ENCODE measurements at places on chromosomes 2 and 18. TPM values are rescaled to one million over a fixed set of nuclear protein-coding genes. Genes with fewer than 3 reads are reported as not detected.

DNA sequence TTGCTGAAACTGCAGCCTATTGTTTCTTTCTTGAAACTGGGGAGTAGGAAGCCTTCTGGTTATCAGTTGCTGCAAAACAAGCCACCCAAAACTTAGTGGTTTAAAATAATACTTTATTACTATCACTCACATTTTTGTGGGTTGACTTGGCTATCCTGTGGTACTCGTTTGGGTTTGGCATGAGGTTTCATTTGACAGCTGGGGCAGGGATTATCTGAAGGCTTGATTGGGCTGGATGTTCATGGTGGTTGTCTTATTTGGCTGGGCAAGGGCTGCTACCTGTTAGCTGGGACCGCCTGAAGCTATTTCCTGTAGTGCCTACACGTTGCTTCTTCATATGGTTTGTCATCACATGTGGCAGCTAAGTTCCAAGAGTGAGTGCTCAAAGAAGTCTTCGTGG lies 122.3 kb downstream of the PLCL1 start:
- no peak for DNase-seq

- no peak for DNase-seq
These were observed 731.4 kb upstream of the CHAC2 start for GRCh38 chr2:53036196-53036595.

GRCh38 chr2:6879011-6879410 lies 1.4 kb downstream of the RSAD2 start:
- no peak for DNase-seq

GRCh38 chr2:141506135-141506534 lies 624.7 kb downstream of the LRP1B start:
- DNase-seq: no peak

GRCh38 chr2:137928547-137929518 lies 35.4 kb upstream of the HNMT start:
- DNase-seq: no peak

GRCh38 chr2:44455877-44456276 lies 94.1 kb downstream of the CAMKMT start:
- no peak for DNase-seq

DNA sequence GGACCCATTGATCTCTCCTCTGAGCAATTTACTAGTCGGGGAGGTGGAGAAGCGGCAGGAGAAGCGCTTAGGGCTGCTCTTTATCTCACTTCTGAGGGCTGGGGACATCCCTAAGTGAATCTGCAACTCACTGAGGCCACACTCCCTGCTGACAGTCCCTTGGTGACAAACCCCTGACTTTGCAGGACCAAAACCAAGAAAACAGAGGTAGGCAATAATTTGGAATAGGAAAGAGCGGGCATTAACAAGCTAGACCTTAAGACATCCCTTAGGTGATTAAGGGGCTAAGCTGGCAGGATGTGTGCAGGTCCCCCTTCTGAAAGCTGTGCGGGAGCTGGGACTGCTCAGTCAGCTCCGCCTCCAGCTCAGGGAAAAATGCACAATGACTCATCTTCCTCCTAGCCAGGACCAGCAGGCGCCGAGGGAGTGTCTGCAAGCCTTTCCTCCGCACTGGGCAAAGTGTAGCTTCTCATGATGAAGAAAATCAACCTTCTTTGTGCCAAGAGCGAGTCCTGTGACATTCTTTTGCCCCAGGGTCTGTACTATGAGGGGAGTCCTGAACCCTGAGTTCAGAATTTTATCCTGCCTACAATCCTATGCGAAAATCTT lies 63.3 kb downstream of the BOD1L2 start:
- peak; percentile 2 for DNase-seq

DNA sequence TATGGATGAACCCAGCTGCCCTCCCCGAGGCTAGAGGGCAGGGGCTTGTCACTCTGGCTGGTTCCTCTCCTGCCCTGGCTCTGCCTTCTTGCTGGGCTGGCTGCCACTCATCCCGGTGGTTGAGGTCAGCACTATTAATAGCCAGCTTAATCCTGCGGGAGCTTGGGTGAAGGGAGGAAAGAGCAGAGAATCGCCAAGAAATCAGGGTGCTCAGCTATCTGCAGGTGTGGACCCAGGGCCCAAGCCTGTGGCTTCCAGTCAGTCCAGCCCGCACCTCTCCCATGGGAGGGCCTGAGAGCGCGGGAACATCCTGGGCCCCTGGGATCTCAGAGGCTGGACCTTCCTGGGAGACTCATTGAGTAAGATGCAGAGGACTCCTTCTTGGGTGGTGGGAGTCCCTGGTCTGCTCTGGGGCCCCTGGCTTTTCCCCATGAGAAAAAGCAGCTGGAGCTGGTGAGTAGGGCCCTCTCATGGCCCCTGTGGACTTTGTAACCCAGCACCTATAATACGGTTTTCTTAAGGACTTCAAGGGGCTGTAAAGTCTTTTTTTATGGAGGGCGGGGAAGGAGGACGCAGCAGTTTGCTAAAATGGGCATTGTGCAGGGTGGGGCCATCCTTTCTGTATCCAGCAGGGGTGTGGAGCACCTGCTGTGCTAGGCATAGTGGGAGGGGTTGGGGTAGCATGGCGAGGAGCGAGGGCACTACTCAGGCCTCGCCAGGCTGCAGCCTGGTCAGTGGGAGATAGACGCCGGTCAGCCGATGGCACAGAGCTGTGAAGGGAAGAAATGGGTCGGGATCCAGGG lies 27.4 kb upstream of the CNNM3 start:
- no peak for DNase-seq

DNA sequence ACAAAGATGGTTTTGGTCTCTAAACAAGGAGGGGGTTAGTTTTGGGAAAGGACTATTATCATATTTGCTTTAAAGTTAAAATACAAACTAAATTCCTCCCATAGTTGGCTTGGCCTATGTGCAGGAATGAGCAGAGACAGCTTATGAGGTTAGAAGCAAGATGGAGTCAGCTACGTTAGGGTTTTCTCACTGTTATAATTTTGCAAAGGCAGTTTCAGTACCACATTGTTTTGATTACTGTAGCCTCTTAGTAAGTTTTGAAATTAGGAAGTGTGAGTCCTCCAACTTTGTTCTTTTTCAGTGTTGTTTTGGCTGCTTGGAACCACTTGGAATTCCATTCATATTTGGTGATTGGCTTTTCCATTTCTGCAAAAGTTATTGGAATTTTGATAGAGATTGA lies 23.4 kb downstream of the LCLAT1 start:
- DNase-seq: no peak

GRCh38 chr18:24875777-24876176 lies 415.3 kb downstream of the HRH4 start:
- no peak for DNase-seq

GRCh38 chr2:141641462-141641861 lies 489.4 kb downstream of the LRP1B start:
- no peak for DNase-seq

DNA sequence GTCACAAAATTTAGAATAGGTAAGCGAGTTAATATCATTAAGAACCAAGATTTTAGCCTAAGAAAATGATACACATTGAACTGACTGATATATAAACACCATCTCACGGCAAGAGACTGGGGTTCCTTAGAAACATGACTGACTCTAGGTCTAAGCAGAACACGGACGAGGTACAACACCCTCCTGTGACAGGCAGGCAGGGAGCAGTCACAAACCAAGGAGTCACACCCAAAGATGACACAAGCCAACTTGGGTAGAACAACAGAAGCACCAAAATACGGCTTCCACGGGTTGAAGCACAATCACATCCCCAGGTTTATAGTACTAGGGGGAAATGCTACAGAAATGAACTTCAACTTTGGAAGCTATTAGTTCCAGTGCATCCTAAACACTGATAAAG lies 24.3 kb downstream of the HDLBP start:
- no peak for DNase-seq

GRCh38 chr18:22214731-22215528 lies 45.5 kb downstream of the GATA6 start:
- no peak for DNase-seq

DNA sequence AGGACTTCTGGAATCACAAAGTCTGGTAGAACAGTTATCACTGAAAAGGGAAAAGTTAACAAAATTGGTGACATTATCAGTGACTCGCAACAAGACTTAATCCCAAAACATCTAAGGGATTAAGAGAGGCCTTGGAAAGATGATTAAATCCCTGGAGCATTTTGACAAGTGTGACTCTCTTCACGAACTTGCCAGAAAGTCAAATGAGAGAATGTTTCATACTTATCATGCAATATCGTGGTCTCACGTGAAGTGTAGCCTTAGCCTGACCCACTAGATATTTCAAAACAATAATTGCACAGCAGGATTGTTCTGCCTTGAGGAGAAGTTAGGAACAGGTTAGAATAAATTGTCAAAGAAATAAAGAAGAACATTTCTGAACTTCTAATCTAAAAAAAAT lies 104.5 kb downstream of the COL6A3 start:
- no peak for DNase-seq

The FIGN gene
- polyA plus RNA-seq: 1.6 TPM

The RTP5 gene
- polyA plus RNA-seq: not detected

The CPO gene
- polyA plus RNA-seq: not detected

The SKOR2 gene
- polyA plus RNA-seq: not detected

The HAAO gene
- polyA plus RNA-seq: 12.6 TPM

The NOL4 gene
- polyA plus RNA-seq: 6.5 TPM

The MC5R gene
- 3.6 TPM for polyA plus RNA-seq
